HT1080 (cell line): ENCODE measurements at places on chromosomes 12 and 14.

GRCh38 chr12:10249690-10250455 is 37.2 kb downstream of the GABARAPL1 start:
- DNase-seq, result no peak

GRCh38 chr14:106200541-106201315 is 674.3 kb downstream of the TMEM121 start:
- no peak for DNase-seq

GRCh38 chr12:104501660-104502059 is 44.9 kb downstream of the CHST11 start:
- DNase-seq, result no peak

DNA sequence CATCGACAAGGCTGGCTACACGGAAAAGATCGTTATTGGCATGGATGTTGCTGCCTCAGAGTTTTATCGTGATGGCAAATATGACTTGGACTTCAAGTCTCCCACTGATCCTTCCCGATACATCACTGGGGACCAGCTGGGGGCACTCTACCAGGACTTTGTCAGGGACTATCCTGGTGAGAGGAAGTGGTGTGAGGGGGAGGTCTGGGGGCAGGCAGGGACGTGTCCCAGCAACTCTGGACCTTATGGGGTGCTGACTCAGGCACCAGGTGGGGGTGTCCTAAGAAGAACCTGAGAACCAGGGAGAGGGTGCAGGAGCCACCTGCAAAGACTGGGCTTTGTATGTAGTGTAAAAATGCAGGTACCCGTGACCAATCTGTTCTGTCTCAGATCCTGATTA is 5.2 kb downstream of the ENO2 start:
- DNase-seq, result no peak

GRCh38 chr14:55436931-55437330 is 3.5 kb downstream of the TBPL2 start:
- no peak for DNase-seq

DNA sequence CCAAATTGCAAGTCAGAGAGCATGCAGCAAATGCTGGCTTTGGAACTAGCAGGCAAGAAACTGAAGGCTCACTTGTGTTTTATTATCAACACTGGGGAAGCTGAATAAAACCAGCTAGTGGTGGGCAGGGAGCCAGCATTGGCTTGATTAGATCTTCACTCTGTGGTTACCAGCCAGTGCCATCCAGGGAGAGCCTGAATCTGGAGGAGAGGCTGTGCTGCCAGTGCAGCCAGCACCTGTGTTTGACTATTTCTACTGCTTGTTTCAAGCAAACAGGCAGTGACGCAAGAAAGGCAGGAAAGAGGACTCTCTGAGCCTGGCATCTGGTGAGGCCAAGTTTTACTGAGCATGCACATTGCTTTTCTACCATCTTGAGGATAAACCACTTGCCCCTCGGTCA is 247.0 kb downstream of the PHLDA1 start:
- DNase-seq, result peak; percentile 82

DNA sequence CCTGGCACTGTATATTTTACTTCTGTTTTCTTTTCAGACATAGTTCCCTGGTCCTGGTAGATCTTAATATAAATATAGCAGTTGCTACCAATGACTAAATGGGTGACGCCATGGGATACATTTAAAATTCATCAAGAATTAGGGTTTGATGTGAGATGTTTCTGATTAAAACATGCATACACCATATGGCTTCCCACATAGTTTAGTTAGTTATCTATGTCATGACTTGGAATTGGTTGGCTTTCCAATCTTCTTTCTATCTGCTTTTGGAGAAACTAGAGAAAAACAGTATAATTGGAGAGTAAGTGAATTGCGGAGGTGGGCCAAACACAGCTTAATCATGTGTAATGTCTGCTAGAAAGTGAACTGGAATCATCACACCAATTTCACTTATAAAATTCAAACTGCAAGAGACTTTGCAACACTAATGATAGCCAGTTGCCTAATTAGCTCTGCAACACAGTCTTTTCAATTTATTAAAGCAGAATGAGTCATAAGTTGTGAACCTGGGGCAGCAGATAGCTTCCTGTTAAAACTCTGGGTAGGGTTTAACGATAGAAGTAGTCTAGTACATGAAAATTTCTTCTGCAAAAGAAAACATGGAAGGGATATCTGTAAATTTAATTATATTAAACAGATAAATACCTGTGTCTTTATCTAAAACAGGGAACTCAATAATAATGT is 295.2 kb downstream of the SLC16A7 start:
- DNase-seq, result no peak

- DNase-seq, result no peak
Observed at GRCh38 chr12:89665556-89665955, 43.1 kb downstream of the ATP2B1 start.

DNA sequence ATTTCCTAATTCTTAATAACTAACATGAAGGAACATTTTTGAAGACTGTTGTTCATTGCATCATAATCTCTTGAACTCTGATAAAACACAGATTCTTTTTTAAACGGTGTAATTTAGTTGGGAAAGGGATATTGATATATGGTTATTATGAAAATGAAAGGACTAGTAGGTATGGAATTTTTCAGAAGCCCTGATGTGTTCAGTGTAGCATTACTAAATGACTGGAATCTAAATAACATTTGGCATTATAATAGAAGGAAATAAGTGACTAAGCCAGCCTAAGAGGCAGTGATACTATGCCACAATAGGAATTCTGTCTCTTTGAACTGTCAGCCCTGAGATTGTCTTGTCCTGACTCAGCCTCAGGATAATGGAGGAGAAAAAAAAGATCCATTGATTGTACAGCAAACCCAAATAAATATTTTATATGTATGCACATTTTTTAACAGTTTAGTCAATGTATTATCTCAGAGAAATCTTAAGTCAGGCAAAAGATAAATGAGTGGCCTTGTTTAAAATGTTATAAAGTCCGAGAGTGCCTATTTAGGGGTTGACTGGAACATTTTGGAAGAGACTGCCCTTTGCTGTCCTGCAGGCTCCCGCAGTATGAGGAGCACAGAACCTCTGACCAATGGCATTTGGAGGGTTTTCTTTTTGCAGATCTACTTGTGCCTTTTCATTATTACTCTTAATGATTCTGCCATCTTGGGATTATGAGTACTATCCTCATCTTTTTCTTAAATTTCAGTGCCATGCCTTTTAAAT is 271.2 kb downstream of the EGLN3 start:
- DNase-seq, result peak; percentile 90

DNA sequence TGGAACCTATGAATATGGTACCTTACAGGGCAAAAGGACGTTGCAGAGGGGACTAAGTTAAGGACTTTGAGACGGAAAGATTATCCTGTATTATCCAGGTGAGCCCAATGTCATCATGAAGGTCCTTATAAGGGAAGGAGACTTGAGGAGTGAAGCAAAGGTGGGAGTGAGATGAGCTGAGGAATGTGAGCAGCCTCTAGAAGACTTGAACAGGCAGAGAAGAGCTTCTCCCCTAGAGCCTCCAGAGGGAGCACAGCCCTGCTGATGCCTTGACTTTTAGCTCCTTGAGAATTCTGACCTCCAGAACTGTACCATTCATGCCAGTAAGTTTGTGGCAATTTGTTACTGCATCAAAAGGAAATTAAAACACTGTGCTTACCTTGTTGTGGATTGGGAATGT is 41.8 kb upstream of the DCD start:
- DNase-seq, result no peak

- DNase-seq, result no peak
Observed at GRCh38 chr14:75126121-75126544, 715 bp downstream of the NEK9 start.

DNA sequence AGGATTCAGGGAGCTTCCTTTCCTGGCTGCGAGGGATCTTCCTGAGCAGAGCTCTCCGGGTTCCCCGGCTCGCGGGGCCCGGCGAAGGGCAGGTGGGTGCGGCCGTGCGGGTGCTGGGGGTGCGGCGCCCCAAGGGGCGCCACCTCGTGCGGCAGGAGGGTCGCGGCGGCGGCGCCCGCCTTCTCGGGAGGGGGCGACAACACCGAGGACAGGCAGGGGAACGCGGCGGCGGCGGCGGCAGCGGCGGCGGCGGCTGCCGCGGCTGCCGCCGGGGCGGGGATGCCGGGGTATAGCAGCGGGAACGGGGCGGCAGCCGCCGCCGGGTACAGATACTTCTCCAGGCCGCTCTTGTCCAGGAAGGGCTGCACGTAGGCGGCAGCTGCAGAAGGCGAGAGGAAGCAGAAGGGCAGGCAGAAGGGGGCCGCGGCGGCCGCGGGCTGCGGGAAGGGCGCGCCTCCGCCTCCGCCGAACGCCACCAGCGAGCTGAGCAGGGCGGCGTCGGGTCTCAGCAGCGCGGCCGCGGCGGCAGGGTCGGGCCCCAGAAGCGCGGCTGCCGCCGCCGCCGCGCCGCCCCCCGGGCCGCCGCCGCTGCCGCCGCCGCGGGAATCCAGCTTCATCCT is 2.7 kb downstream of the BHLHE41 start:
- peak; percentile 17 for DNase-seq

- no peak for DNase-seq
Observed at GRCh38 chr14:89491711-89492381, 74.8 kb upstream of the FOXN3 start.

DNA sequence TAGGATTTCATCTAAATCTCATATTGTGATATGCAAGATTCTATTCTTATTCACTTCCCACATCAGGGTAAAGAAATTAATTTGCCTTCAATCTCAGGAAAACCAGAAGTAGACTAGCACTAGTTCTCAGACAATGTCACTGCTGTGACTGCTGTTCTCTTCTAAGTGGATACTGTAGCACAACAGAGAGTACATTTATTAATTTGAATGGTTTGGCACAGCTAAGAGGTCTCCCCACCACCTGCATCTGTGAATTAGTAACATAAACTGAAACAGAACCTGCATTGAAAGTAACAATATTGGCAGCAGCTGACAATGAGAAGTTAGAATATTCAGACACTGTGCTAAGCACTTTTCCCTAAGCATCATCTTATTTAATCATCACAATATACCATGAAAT is 253.1 kb downstream of the PDZRN4 start:
- no peak for DNase-seq

GRCh38 chr12:131510431-131510830 is 200.5 kb upstream of the SFSWAP start:
- no peak for DNase-seq

- peak; percentile 47 for DNase-seq
Observed at GRCh38 chr14:44453433-44454171, 53.5 kb downstream of the FSCB start.

DNA sequence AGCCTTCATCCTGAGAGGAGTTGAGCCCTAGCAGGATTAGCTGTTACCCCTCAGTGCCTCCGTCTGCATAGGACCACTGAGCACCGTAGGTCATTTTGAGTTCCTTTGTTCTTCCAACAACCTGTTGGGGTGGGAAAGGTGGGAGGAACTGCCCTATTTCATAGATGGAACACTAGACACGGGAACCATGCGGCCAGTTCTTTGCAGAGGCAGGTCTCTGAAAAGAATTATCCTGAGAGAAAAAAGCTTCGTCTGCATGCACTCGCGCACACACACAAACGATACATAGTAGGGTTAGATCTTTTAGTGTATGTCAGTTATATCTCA is 28.5 kb downstream of the TRAFD1 start:
- DNase-seq, result no peak

DNA sequence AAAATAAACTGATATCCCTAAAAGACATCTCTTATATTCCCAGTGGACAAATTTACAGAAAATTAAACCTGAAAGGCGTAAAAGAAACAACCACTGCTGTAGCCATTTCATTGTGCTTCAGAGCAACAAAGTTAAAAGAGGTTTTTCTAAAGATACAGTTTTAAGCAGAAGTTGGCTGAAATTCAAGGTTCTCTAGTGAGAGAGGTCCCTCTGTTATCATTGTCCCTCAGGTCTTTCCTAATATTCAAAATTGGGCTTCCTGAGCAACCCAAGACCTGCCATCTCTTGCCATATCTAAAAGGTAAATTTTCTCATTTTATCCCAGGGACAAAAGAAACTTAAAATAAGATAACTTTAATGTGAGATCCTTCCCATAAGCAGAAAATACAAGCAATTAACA is 10.7 kb upstream of the SOS2 start:
- DNase-seq, result no peak

DNA sequence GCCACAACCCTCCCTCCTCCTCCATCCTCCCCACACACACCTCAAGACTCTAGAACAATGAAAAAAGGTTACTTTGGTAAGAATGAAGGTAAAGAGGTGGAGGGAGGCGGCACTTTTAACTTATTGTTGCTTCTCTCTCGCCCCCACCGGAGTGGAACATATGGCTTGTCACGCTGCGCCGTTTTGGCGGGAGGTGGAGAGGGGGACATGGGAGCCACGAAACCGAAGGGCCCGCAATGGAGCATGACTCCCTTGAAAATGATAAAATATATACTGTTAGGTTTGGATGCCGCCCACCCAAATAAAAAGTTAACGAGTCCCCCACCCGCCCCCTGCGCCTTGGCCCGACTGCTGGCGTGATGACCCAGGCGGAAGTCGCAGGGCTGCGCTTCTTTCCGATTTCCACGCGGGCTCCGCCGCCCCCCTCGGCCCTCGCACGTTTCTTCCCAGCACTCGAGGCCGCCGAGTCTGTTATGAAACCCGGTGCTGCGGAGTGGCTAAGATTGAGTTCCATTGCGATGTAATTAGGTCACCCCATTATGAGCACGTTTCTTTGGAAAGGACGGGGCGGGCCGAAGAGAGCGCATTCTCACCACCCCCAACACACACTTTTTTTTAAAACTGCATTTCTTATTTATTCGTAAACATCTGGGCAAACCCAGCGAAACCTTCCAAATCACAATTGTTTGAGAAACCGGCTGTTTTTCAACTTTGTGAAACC is 1.4 kb upstream of the ZFP36L1 start:
- peak; percentile 67 for DNase-seq

DNA sequence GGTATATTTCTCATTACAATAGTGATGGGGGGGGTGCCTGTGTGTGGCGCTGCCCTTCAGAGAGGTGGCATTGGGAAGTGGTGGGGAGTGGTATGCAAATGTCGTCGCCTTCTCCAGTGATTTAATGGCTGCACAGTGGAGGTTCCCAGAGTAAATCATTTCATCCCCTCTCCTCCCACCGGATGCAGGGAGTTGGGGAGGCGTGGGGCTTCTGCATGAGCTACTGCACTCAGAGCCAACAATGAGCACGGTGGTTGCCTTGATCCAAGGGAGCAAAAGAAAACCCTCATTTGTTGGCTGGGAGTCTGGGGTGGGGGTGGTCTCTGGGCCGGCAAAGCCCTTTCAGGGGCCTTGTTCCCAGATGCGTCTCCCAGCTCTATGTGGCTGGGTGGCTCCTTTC is 124.3 kb downstream of the AACS start:
- no peak for DNase-seq

DNA sequence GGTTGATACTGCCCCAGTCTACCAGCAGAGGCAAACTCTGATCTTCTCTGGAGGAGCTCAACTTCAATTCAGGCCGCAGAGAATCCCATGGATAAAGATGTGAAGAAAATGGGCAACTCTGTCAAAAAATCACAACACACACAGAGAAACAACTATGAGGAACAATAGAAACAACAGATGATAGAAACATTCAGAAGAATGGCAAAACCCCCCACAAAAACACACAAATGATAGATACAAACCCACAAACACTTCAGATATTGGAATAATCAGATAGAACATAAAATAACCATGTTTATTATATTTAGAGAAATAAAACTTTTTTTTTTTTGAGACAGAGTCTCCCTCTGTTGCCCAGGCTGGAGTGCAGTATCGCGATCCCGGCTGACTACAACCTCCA is 20.0 kb upstream of the HVCN1 start:
- DNase-seq, result no peak
